ENCODE measurements at places on chromosomes 2 and 18.

DNA sequence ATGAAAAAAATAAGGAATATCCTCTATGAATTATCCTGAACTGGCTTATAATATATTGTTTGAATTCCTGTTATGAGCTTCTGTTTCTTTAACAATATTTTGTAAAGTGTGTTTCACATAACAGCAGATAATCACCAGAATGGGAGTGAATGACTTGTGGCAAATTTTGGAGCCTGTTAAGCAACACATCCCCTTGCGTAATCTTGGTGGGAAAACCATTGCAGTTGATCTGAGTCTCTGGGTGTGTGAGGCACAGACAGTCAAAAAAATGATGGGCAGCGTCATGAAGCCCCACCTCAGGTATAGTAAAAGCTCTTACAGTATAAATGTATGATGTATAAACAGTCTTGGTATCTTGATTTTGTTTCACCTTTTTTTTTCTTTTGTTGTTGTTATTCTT, 5.9 kb downstream of the GEN1 start:
- no peak for DNase-seq

DNA sequence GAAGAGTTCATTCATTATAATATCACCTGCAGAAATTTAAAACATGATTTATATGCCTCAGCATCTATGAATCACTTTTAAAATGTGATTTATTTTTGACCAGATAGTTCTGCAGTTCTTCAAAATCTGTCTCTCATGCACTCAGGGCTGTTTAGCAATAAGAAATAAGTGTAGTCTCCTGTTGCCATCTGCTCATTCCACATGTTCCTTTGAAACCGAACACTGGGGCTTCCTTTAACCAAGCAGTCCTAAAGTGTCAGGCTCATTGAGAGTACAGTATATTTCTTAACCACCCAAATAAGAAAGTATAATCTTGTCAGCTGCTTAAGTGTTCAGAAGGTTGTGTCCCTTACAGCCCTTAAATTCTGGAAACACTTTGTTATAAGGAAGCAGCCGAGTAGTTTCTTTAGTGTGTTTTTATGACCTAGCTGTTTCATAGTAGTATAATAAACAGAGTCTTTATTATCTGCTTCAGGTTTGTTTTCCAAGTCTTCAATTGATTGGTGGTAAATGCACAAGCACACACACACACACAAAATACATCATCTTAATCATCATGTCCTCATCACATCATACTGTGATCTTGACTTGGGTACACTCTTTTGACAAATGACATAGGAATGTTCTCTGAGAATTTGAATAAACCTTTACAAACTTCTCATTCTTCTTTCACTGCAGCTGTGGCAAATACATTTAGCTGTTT, 10.4 kb downstream of the WDR7 start:
- no peak for DNase-seq

DNA sequence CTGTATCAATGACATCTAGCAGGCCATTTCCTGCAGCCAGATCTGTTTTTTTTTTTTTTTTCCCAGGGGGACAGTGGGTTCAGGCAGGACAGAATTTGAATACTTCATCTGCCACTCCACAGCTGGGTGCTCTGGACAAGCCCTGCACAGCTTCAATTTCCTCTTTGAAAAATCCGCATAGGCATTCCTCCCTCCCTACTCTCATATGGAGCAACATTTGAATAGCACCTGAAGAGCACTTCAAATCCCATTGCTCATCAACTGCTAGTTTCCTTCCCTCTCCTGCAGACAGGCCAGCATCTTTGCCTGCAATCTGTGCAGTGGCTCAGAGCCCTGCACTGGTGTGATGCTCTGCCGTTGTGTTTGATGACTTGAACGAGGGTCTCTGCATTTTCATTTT, 326.3 kb downstream of the TSN start:
- no peak for DNase-seq

GRCh38 chr2:216850665-216851322, 9.1 kb downstream of the TNP1 start:
- no peak for DNase-seq

DNA sequence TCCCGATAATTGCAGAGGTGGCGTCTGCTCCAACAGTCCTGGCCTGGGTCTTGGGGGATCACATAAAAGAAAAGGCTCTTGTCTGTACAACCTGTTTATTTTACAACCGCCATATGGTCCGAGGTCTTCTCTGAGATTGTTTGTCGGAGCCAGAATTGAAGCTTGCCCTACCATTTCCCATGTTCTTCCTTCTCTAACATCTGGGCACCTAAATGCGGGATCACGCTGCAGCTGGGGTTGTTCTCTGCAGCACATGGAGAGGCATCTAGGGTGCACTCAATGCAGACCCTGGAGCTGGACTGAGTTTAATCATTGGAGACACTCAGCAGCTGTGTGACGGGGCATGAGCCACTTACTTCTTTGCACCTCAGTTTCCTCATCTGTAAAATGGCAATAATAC, 107.7 kb downstream of the ACKR3 start:
- DNase-seq = no peak

DNA sequence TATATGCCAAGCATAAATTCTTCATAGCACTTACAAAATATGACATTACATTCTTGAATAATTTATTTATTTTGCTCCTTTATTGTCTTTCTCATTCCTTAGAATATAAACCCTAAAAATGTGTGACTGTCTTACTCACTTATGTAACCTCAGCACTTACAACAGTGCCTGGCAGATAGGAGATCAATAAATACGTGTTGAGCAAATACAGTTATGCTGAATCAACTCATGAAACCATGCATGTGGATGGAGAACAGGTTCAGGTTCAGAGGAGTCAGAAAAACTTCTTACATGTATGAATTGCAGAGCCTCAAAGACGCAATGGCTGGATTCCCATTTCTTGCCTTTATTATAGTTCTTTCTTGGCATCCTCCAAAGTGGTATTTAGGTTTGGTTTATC, 659.4 kb upstream of the CHAC2 start:
- DNase-seq = no peak

- DNase-seq = no peak
Observed at GRCh38 chr2:216351172-216351925, 20.9 kb downstream of the MARCHF4 start.

GRCh38 chr2:43194121-43194869, 32.1 kb downstream of the ZFP36L2 start:
- no peak for DNase-seq

GRCh38 chr2:192773044-192773443, 578.3 kb upstream of the TMEFF2 start:
- DNase-seq = no peak

GRCh38 chr2:157819761-157820160, 56.4 kb downstream of the ACVR1 start:
- no peak for DNase-seq

DNA sequence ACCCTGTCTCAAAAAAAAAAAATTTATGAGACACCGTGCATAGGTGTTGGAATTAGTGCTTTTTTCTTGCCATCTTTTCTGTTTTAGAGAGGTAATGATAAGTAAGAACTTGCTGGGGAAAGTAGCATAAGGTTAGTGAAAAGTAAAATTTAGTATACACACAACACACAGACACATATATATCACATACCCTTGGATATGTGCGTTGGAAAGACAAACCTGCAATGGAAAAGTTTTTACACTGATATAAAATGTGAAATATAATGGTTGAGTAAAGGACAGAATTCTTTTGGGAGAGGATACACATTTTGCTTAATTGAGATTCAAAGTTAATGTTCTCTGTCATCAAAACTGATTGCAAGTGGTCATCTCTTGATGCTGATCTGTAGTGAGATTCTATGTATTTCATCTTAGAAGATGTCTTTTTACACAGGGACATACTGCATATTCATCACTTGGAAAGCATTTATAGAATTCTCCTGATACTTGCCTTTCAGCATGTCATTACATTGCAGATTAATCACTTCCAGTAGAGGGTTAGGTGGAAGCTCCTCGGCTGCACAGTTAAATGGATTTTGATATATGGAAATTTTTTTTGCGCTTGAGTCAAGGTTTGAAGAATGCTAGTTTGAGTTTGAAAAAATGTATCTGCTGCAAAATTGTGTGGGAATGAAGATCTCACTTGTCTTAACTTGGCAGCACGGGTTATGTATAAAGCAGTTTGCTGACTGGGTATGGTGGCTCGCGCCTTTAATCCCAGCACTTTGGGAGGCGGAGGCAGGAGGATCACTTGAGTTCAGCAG, 13.5 kb downstream of the PPP1CB start:
- no peak for DNase-seq

GRCh38 chr2:233471291-233472035, 95.1 kb downstream of the USP40 start:
- DNase-seq = no peak

DNA sequence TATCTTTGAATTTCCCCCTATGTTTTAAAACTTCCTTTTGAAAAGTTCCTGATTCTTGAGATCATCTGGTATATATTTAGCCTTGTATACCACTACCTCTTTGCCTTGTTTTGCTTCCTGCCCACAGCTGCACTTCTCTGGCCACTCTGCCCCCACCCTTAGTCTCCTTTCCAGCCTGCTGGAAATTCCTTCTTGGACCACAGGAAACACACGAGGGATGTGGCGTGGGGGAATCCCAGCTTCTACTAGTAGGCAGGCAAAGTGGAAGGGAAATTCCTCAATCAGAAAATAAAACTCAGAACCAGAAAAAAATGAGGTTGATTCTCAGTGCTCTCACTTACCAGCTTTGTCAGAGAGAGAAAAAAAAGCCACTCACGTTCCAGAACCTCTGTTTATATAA, 13.4 kb downstream of the IL18RAP start:
- no peak for DNase-seq

DNA sequence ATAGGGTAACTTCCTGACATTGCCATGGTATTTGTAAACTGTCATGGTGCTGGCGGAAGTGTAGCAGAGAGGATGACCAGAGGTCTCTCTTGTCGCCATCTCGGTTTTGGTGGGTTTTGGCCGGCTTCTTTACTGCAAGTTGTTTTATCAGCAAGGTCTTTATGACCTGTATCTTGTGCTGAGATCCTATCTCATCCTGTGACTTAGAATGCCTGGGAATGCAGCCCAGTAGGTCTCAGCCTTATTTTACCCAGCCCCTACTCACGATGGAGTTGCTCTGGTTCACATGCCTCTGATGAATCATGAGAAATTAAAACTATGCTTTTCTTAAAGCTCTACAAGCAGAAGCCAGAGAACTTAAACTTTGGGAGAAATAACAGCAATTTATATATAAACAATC, 12.7 kb upstream of the NFU1 start:
- no peak for DNase-seq

DNA sequence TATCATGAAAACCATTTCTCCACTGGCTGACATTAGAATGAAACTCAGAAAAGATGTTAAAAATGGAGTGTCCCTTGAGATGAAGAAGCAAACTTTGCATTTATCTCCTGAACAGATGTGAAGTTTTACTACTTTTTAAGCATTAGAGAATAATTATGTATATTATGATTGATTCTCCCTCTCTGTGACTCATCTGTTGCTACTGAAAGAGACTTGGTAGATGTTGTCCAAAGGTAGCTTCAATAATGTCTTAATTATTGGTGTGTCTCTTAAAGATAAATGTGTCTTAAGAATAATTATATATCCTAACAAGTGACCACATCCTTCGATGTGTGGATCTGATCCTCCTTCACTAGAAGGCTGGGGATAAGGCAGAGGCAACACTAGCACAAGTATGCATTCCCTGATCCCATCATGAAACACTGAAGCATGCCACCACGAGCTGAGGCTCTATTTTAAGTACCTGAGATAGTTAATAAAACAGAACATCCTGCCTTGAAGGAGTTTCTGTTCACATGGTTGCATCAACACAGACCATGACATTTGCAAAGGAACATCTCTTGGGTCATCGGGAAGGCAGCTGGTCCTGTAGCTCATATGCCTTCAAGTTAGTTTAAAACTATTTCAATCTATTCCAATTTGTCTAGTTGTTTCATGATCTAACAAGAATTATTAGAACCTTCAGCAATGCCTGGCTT, 15.5 kb downstream of the RND3 start:
- no peak for DNase-seq

DNA sequence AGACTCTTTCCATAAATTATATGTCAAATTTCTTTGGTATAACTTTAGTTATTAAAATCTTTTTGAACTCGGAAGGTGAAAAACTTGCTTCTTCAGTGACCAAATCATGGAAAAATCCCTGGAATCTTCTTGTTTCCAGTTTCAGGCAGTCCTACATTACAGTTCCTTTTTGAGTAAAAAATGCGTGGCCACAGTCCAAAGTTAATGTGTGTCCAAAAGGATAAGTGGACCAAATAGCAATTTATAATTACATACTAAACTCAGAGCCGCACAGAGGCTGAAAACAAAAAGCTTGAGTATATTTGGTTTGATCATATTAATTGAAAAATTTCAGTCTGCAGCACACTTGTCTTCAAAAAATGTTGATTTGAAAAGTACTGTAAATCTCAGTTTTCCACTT, 28.4 kb upstream of the DYNC2LI1 start:
- no peak for DNase-seq

- DNase-seq = no peak
Observed at GRCh38 chr2:79771493-79771892, 258.6 kb downstream of the CTNNA2 start.

GRCh38 chr2:54657664-54658083, 65.8 kb upstream of the EML6 start:
- DNase-seq = no peak

DNA sequence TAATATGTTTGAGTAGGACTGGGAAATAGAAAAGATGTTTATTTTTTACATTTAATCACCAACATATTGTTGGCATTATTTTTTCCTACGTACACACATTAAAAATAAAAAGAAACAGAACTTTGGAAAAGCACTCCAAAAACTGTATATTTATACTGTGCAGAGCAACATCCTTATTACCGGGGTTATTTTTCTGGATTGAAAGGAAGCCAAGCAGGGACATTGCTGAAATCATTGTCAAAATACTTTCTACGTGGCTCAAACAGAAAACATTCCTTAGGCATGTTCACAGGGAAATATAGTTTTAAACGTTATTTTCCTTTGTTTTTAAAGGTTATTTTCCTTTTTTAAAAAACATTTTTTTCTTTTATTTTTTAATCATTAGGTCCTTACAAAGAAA, 315.0 kb upstream of the SMIM21 start:
- no peak for DNase-seq

GRCh38 chr18:48018851-48019250, 88.4 kb upstream of the SMAD2 start:
- no peak for DNase-seq

GRCh38 chr2:151551556-151551955, 141.9 kb downstream of the RIF1 start:
- no peak for DNase-seq

DNA sequence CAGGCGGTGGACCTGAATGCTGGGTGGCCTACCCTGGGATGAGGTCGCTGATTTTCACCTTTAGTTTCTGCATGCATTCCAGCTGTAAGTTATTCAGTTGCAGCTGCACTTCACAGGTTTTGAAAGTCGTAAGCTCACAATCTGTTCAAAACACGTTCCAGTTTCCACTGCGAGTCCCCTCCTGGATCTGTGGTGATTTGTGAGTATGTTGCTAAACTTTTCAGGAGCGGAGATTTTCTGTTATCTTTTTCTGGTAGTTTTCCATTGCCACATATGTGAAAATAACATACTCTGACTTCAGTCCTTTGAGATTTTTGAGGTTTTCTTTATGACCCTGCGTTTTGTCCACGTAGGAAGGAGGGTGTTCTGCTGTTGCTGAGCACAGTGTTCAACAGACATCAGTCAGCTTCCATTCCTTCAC, 102.1 kb downstream of the SNTG2 start:
- DNase-seq = no peak

- DNase-seq = no peak
Observed at GRCh38 chr2:218882866-218883366, 2.3 kb downstream of the WNT10A start.
